ENCODE measurements at places on chromosomes 12 and 14. TPM values are rescaled to one million over a fixed set of nuclear protein-coding genes. Genes with fewer than 3 reads are reported as not detected.

DNA sequence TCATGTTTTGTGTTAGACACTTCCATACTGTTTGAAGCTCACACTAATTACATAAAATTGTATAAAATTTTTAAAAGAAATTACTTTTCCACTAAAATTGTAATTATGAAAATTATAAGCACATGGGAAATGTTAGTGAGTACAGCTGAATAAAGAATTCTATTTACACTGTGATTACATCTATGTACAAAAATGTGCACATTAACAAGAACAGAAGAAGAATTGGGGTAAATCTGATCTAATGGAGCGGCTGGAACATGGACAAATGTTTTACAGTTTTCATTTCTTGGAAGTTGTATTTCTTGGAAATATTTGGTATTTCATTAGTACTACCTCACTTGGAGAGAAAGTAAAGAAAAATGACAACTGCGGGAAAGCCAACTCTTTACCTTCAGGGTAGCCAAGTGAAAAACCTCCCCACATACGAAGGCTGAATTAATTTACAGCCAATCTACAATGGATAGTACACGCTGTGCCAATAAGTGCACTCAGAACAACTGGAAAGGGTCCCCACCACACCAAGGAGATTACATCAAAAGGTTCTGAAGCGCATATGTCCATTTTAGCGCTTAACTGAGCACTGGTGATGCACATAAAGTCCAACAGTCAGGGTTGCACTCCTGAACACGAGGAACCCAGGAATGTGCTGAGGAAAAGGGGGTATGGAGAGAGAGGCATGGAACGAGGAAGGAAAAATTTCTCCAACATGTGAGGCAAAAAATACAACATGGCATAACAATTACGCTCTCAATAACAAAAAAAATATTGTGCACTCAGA is 17.5 kb downstream of the MED13L start:
- H3K4me3 ChIP-seq = no peak overlapping the region
- DNase-seq = no peak
- H3K4me1 ChIP-seq = peaks cover 64% of the 10 kb centered on the region

GRCh38 chr12:7638064-7638759 is 27.5 kb downstream of the APOBEC1 start:
- H3K36me3 ChIP-seq = peaks cover 3% of the 10 kb centered on the region
- no peak for DNase-seq
- H3K27me3 ChIP-seq = peaks cover 2% of the 10 kb centered on the region
- H3K4me1 ChIP-seq = peaks cover 30% of the 10 kb centered on the region
- no peak overlapping the region for H3K27ac ChIP-seq

Gene SLC5A8
- not detected for total RNA-seq

Gene GYS2
- not detected for total RNA-seq

Gene OR6C2
- not detected for total RNA-seq

Data from activated CD4-positive, alpha-beta memory T cell treated with anti-CD3 and anti-CD28 coated beads for 36 hours (primary cell).